PC-3 (cell line): ENCODE measurements at places on chromosomes 3 and 15.

DNA sequence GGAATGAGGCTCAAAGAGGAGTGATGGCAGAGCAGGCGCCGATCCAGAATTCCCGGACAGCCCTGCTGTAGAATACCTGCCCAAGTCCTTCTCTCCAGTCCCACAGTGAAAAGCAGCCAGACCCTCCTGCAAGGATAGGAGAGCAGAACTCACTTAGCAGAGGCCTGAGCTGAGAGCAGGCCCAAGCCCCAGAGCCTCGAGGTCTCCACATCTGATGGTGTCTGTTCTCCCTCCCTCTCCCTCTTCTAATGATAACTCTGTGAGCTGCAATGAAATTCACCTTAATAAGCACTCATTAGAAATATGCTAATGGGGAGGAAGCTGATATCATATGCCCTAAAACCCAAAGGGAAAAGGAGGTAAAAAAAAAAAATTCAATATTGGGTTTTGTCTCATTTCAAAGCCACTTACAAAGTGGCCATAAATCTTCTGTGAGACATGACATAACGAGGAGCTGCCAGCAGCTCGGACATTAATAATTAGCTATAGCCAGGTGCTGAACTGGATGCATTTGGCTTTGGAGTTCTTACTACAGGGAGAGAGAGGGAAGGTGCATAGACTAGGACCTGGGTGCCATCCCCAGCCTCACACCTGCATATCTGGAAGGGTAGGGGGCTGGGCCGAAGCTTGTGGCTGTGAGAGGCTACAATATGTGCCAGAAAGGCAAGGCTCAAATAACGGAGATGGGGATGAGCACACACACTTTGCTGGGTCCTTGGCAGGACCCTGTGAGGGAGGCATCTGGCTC, 108.4 kb downstream of the MEGF11 start:
- peaks cover 9% of the 10 kb centered on the region for H3K27me3 ChIP-seq
- DNase-seq, result no peak
- no peaks in the 10 kb centered on the region for H3K36me3 ChIP-seq
- H3K27ac ChIP-seq, result no peak overlapping the region

GRCh38 chr3:189300345-189300744, 128.6 kb downstream of the TPRG1 start:
- no peaks in the 10 kb centered on the region for H3K36me3 ChIP-seq
- H3K27ac ChIP-seq, result no peak overlapping the region
- H3K4me1 ChIP-seq, result peaks cover 62% of the 10 kb centered on the region
- no peaks in the 10 kb centered on the region for H3K27me3 ChIP-seq
- DNase-seq, result no peak
- no peak overlapping the region for H3K4me3 ChIP-seq

DNA sequence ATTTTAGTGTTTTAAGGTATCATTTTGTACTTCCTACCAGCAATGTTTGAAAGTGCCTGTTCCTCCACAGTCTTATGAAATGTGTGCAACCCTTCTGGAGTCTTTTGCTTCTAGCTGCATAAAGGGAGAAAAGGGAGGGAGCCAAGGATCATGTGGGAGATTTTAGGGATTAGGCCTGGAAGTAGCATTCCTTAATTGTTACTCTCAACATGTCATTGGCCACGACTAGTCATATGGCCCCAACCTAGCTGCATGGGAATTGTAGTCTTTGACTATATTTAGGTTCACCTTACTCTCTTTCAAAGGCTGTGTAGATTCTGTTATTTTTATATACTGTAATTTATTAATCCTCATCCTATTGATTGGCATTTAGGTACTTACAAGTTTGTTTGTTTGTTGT, 14.9 kb downstream of the CRTAP start:
- H3K4me3 ChIP-seq, result no peak overlapping the region
- no peak for DNase-seq
- 0 out of 2 replicates have a peak, but pooled peaks cover 3% of the 10 kb centered on the region for H3K4me1 ChIP-seq
- no peaks in the 10 kb centered on the region for H3K27me3 ChIP-seq
- H3K27ac ChIP-seq, result no peak overlapping the region

GRCh38 chr3:14617508-14618023, 34.0 kb upstream of the CCDC174 start:
- H3K4me1 ChIP-seq, result peaks cover 5% of the 10 kb centered on the region; the same call in 1 of the 2 replicates
- no peak overlapping the region for H3K27ac ChIP-seq
- no peaks in the 10 kb centered on the region for H3K36me3 ChIP-seq
- H3K4me3 ChIP-seq, result no peak overlapping the region
- DNase-seq, result no peak
- H3K27me3 ChIP-seq, result no peaks in the 10 kb centered on the region

DNA sequence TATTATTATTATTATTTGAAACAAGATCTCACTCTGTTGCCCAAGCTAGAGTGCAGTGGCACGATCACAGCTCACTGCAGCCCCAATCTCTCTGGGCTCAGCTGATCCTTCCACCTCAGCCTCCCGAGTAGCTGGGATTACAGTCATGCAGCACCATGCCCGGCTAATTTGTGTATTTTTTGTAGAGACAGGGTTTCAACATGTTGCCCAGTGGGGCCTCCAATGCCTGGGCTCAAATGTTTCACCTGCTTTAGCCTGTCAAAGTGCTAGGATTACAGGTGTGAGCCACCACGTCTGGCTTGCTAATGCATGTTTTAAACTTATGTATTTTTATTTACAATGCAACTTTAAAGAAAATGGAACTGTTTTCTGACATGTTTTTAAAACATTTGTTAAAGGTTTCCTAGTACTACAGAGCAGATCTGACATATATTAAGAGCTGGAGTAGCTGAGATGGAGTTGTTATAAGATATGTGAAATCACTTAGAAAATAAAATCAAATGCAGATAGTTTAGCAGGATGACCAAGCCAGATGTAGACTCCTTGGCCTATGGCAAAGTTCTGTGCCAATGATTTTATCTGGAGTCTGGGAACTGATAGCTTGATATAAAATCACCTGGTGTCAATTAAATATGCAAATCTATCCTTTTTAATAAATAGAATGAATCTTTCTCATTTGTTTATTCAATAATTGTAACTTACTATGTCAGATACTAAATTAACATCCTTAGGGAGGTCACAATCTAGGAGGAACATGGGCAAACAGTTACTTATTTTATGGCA, 310.1 kb upstream of the NAALADL2 start:
- H3K27me3 ChIP-seq, result no peaks in the 10 kb centered on the region
- H3K4me1 ChIP-seq, result no peaks in the 10 kb centered on the region
- no peak overlapping the region for H3K27ac ChIP-seq
- no peaks in the 10 kb centered on the region for H3K36me3 ChIP-seq

DNA sequence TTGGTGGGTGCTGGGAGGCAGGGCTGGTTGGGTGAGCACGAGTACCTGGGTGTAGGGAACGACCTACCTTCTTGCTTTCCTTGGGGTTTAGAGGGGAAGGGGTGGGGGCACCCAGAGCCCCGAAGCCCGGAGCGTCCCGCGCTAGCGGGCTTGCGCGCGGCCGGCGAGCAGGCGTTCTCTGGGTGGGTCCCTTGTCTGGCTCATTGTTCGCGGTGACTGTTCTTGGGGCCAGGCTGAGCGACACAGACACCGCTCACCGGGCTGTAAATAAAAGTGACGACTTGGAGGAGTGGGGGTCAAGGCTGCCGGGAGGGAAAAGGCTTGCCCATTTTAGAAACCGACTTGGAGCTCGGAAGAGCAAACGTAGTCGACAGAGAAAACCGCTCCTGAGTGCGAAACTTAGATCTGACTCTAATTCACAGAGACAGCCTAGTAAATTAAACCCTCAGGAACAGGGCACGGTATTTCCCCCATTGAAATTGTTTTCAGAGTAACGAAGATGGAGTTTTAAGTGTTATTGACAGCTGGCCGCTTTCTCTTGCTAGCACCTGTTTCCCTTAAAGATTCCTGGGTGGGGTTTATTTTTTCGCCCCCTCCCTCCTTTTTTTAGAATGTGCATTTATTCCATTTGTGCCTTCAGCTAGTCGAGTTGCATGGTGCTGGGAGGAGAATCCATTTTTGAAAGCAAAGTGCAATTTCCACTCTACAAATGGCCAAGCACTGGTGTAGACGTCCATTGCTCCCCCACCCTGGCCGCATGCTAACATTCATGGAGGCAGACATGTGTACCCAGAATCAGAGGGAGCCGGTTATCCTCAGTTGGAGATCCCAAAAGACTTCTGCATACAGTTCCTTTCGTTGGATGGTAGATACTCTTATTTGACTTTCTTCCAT, 532.1 kb upstream of the SEMA6D start:
- H3K4me3 ChIP-seq, result peak overlapping the region; percentile 57
- no peak for DNase-seq
- H3K27me3 ChIP-seq, result peaks cover 44% of the 10 kb centered on the region
- no peaks in the 10 kb centered on the region for H3K36me3 ChIP-seq

DNA sequence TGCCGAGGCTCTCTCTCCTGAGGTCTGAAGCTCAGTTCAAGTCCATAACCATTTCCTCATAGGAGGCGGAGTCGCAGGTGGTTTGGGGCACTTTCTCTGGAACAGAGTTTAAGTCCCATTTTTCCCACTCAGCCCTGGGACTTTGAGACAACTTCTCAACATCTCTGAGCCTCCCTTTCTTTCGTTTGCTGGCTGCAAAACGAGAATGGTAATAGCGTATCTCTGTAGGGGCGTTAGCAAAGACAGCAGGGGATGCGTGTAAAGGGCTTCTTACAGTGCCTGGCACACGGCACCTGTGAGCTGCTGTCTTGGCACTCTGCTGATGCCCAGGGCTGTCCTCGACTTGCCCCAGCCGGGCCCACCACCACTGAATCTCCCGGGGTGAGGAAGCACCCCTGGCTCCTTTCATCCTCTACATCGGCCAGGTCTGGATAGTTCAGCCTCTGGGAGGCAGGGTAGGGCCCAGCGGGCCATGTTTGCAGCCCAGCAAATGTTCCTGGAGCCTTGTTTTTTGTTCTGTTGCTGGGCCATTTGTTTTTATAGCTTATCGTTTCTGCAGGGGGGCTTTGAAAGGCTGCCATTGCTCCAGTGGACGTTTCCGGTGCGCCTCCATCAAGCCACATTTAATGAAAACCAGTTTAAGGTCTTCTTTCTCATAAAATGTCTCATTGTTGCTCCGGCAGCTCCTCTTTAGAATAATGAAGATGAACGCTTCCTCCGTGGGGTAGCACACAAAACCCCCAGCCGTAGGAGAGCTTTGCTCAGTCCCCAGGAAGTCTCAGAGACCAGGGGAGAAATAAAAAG, 60.0 kb upstream of the WNT5A start:
- H3K4me3 ChIP-seq, result no peak overlapping the region
- no peaks in the 10 kb centered on the region for H3K36me3 ChIP-seq
- H3K4me1 ChIP-seq, result peaks cover 5% of the 10 kb centered on the region; the same call in 1 of the 2 replicates
- H3K27me3 ChIP-seq, result no peaks in the 10 kb centered on the region
- no peak overlapping the region for H3K27ac ChIP-seq
- DNase-seq, result no peak

DNA sequence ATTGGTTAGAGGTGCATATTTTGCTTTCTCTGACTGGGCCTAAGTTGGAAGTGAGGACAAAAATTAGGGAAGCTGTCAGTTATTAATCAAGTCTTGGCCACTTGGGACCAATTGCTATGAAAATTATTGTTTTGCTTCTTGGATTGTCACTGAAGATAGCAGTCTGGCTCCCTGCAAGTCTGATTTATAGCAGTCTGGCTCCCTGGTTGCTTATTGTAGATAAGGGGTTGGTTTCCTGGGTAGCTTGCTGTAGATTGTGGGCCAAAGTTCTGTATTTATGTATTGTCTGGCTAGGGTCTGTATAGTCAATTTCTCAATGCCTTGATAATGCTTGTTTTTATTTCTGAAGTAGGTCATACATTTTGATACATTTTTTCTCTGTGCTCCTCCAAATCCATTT, 13.3 kb upstream of the DRD3 start:
- no peaks in the 10 kb centered on the region for H3K36me3 ChIP-seq
- no peaks in the 10 kb centered on the region for H3K4me1 ChIP-seq
- no peak overlapping the region for H3K4me3 ChIP-seq
- H3K27me3 ChIP-seq, result peaks cover 15% of the 10 kb centered on the region; the same call in 1 of the 2 replicates
- DNase-seq, result no peak
- H3K27ac ChIP-seq, result no peak overlapping the region

DNA sequence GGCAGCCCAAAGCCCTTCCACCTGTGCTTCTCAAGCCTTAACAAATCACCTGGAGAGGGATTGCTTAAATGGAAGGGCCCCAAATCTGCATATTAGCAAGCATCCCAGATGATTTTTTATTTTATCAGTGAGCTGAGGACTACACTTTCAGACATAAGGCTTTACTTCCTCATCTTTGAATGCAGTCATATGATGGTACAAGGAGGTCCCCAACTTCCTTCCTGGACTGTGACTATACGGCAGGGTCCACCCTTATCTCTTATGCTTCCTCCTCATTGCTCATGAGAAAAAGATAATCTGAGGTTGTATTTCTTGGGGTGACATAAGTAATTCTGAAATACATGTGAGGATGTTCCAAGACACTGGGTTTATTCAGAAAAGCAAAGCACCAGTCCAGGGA, 13.7 kb upstream of the HEG1 start:
- DNase-seq, result no peak
- no peak overlapping the region for H3K4me3 ChIP-seq
- H3K27ac ChIP-seq, result no peak overlapping the region

DNA sequence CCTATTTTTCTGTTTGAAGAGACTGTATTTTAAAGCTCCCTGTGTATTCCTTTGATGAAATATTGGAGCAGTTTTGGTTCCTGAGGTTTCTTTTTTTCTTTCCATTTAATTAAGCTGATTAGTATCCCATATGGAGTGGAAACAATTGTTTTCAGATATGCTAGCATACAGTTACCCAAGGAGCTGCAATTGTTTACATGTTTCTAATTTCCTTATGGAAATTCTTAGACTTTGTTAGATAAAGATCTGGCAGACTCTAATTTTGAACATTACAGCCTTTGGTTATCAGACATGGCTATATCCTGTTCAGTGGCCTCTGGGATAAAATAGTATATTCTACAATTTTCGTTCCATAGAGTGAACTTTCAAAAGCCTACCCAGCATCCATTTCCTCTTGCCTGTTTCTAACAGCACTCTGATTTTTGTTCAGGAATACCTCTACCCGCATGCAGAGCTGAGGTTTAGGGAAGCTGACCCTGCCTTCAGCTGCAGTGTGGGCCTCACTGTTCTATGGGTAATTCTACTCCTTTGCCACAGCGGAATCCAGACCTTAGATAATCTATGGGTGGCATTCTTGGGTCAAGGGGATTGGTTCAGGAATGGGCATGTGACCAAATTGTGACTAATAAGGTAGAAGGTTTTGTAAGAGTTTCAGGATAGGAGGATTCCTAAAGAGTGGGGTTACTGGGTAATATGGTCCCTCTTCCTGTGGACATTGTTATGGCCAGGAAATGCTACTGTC, 161.1 kb upstream of the ANKRD28 start:
- peaks cover 6% of the 10 kb centered on the region; the same call in 1 of the 2 replicates for H3K4me1 ChIP-seq
- no peaks in the 10 kb centered on the region for H3K36me3 ChIP-seq
- no peaks in the 10 kb centered on the region for H3K27me3 ChIP-seq
- no peak for DNase-seq
